ENCODE measurements at places on chromosomes 7 and 10.

DNA sequence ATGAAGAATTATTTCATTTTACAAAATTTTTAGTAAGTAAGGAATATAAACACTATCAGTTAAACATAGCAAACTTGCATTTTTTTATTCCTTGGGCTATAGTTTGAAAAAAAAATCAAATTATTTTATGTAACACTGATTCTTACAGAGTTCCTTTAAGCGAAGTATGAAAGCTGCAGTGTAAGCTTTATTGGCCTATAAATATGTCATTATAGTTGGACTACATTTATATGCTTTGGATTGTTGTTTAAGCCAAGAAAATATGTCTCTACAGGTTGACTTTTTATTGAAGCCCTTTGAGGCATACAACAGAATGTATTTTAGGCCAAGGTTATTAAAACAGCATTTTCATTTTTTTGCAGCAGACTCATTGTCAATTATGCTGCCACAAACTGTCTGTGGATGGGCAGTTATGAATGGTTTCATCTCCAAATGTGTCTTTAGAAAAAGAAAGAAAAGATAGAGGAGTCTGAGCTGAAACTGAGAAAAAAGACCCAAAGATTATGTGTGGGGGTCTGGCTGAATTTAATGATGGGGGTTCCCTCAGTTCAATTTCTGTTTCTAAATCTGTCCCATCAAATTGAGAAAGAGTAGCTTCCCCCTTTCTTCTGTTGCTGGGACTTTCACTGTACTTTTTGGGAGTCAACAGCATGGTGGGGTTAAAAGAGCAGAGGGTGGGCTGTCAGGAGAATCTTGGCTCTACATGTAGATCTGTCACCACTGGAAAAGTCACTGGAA, 43.1 kb downstream of the ARID5B start:
- DNase-seq = no peak

GRCh38 chr10:18158773-18159265, 18.6 kb downstream of the CACNB2 start:
- no peak for DNase-seq

DNA sequence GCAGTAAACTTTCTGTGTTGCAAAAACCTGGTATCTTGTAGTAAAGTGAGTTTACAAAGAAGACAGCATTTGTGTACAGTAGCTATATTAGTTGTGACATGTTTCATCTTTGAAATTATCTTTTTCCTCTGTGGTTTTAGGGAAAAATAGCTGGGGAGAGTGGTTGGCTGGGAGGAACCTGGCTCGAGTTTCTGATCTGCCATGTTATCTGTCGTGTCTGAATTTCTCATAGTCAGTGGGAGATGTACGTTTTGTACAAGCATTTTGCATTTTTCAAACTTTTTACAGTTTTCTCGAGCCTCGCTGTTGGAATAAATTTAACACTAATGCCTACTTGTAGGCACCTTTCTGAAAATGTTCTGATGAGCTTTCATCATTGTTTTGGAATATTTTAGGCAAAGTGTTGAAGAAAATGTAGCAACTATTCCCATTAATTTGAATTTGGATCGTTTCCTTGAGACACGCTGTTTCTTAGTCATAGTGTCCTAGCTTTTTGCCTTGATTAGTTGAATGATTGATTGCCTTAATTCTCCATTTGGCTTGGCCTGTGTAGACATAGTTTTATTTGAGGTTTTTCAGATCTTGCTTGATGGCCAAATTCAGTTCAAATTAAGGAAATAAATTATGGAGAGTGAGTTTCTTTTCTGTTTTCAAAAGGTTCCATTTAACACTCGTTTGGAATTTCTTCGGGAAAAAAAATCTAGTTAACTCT, 65.1 kb downstream of the CAMK1D start:
- DNase-seq = no peak

- DNase-seq = no peak
Observed at GRCh38 chr10:108039821-108040584, 875.5 kb upstream of the SORCS1 start.

DNA sequence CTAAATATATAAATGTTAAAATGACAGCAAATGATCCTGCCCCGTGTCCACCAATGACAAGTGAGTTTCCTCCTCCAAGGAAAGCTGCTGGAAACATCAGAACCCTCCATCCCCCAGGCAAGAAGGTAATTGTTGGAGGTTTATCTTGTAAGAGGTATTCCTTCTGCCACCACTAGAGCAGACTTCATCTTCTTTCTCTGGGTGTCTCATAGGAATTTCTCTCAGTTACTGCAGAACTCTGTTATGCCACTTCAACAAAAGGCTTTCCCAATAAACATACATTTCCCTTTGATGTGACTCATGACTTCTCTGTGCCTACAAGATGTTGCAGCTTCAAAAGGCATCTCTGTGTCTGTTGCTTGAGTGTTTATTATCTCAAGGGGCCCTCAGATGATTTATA, 279.1 kb downstream of the BMPER start:
- DNase-seq = no peak

DNA sequence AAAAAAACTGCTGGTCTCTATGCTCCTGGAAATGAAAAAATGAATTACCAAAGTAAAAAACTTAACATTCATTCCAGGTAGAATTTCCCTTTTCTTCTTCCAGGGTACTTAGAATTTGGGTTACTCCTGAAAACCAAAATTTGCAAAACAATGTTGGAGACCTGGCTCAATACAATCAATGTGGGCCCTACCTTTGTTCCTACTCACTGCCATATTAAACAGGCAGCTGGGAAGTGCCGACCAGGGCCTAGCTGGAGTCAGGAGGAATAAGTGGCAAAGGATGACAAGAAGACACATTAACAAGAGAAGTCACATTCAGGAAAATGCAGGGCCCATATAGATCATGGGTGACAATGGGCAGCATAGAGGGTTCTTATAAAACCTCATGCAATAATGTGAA, 6.4 kb upstream of the AGK start:
- DNase-seq = no peak

DNA sequence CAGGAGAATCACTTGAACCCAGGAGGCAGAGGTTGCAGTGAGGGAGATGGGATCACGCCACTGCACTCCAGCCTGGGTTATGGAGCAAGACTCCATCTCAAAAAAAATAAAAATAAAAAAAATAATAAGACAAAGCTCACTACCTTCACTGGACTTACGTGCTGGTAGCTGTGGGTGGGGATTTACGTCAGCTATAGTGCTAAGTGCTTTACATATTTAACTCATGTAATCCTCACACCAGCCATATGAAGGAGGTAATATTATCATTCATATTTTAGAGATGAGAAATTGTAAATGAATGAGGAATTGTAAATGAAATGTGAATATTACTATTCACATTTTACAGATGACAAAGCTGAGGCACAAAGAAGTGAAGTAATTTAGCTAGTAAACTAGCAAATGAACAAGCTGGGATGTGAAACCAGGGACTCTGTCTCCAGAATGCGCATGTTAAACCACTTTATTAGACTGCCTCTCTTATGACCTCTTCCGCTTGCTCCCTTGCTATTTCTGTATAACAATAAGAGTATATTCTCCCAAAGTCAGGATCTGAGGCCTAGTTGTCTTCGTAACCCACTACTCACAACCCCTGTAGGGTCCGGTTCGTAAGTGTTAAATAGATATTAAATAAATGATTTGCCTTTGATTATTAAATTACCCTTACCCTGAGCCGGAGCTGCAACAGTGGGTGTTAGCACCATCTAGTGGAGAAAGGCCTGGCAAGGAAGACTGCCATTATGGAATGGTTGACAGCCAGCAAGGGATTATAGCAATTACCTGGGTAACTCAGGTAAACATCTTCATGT, 70.2 kb downstream of the HTR7 start:
- DNase-seq = no peak

- DNase-seq = peak; percentile 33
Observed at GRCh38 chr7:4416396-4417056, 265.6 kb upstream of the FOXK1 start.

DNA sequence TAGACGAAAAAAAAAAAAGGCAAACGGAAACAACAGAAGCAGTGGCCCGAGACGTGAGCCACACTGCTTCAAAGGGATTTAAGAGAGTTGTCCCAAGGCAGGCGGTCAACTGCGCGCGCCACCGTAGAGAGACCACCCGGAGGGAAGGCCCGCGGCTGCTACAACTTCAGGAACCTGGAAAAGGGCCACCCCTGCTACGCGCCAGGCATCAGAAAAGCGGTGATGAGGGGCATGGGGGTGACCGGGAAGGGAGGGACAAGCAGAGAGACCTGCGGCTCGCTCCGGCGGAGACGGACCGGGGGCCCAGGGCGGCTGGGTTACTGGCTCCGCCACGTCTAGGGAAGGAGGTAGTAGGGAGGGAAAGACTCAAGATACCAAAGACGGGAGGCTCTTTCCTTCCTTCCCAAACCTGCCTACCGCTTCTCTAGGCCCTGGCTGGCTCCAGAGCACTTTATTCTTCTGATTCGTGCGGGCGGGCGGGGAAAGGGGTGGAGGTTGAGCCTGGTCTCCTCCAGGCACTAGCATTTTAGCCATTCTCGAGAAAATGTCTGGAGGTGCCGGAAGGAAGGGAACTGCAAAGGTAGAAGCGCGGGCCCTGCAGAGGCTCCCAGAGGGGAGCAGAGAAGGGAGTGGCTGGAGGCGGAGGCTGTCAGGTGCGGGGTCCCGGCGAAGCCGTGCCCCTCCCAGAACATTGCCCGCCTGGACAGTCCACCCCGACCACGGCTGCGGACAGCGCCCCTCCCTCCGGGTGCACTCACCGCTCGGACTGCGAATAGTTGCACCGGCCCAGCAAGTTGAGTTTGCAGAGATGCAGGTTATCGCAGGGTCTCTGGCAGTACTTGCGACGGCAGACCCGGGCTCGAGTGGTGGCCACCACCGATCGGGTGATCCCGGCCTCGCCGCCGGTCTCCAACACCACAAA, 993 bp downstream of the ZC3HAV1 start:
- DNase-seq = no peak

- DNase-seq = peak; percentile 32
Observed at GRCh38 chr7:40763319-40764287, 628.8 kb downstream of the SUGCT start.

DNA sequence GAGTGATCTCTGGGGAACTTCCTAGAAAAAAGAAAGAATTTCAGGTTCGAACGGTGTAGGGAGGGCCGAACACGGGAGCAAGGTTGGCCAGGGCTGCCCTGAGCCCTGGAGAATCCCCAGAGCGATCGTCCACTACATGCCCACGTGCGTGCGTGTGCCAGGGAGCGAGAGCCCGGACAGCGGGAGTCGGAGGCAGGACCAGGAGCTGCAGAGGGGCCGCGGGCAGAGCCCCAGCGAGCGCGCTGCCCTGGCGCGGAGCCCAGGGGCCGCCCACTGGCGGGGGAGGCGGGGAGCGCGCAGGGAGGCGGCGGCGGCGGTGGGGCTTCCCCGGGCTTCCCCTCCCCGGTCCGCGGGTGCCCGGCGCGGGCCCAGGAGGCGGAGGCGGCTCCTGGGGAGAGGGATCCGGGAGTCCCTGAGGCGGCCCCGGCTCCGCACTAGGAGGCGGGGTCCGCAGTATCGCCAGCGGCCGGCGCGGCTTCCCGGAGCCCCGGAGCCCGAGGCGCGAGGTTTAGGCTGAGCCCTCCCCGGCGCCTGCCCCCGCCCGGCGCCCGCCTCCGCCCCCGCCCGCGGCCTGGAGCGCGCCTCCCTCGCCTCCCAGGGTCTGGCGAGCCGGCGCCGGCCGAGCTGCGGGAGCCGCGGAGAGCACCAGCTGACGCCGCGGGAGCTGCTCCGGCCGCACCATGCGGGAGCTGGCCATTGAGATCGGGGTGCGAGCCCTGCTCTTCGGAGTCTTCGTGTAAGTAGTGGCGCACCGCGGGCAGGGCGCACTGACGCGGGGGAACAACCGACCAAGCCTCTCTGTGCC, at the start of gene PLPP4:
TSS of gene PLPP4 (plus strand) at position 602 of the 805 bp plus-strand sequence. CDS start at position 681, 79 bp downstream.
- DNase-seq = peak; percentile 61

DNA sequence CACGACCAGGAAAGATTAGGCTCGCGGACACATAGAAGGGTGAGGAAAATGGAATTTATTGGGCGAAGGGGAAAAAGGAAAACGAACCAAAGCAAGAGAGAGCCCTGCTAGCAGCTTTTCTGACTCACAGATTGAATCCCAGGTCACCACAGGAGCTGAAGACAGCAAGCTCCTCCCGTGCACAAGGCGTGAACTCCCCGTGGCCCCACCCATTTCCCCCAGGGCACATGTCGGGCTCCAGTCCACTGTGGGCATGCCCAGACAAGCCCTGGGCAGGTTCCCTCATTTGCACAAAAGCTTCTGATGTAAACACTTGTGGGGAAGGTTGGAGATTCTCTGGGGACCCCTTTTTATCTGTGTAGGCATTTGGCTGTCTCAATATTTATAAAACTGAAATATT, 582.4 kb downstream of the SUGCT start:
- DNase-seq = no peak

- DNase-seq = no peak
Observed at GRCh38 chr7:94492601-94493000, 17.0 kb upstream of the CASD1 start.

- DNase-seq = no peak
Observed at GRCh38 chr10:21159669-21160068, 262.6 kb upstream of the NEBL start.

GRCh38 chr10:128854963-128855362, 612.1 kb upstream of the MGMT start:
- DNase-seq = peak; percentile 84

DNA sequence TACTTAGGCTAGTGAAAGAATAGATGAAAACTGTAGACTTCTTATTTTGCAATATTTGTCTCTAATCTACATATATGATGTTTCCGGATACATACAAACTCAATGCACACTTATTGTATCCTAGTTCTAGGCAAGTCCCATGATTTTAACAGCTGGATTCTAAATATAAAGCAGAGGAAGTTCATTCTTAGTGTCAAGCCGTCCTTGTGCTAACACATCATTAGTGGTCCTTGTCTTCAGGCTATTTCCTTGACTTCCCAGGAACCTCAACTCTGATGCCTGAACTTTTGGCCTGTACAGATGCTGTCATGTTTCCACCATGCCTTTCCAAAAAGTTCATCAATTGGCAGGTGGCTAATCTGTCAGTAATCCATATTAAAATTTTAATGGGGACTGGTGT, 301.9 kb upstream of the DGKB start:
- DNase-seq = no peak

DNA sequence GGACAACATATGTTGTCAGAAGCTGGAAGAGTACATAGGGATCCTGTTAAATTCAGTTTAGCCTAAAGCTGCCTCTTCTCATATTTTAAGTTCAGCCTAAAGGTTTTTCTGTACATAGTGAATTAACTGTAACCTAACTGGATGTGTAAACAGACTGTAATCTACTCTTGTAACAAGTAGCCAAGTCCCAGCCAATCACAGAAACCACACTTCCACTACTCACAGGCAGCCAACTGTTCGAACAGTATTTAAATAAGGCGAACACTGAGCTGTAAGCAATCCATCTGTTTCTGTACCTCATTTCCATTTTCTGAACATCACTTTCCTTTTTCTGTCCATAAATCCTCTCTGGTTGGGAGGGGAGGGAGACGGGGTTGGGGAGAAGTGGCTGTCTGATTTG, 15.0 kb upstream of the STN1 start:
- DNase-seq = no peak

GRCh38 chr7:86963599-86964230, 95.7 kb downstream of the ELAPOR2 start:
- DNase-seq = no peak

- no peak for DNase-seq
Observed at GRCh38 chr7:130182990-130183389, 22.2 kb downstream of the TMEM209 start.

Measured in midbrain (tissue), 1 donor.